ENCODE measurements at places on chromosomes 12 and 14.

- no peak for DNase-seq
Measured at GRCh38 chr12:62484233-62484632, 17.6 kb downstream of the MON2 start.

DNA sequence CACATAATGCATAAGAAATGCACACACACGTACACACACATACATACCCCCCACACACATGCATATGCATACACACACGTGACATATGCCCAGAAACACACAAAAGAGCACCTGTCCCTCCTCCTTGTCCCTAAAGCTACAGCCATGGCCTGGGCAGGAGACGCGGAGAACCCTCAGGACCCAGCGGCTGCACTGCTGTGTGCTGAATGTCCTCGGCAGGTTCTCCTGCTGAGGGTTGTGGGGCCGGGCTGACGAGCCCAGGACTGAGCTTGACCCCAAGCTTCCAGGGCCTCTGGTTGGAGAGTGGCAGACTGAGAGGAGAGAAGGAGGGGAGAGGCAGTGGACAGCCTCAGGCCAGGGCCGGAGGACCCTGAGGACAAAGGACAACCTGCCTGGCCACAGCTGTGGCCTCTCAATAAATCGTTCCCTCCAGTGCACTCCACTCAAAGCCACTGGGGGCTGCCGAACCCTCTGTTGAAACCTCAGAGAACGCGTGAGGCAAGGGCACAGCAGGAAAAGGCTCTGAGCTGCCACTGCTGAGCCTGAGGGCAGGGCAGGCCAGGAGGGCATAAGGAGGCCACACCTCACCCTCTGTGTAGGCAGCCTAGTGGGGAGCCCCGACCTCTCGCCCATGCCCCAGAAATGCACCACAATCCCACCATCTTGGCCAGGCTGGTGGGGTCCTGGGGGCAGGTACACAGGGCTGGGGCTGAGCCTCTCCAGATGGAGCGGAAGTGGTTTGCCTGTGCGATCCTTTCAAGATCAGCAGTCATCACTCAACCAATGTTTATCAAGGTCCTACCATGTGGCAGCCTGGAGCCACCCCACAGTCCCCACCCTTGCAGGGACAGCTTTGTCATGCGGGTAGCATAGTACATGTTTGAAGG, 3.1 kb downstream of the CACNA2D4 start:
- DNase-seq, result no peak

DNA sequence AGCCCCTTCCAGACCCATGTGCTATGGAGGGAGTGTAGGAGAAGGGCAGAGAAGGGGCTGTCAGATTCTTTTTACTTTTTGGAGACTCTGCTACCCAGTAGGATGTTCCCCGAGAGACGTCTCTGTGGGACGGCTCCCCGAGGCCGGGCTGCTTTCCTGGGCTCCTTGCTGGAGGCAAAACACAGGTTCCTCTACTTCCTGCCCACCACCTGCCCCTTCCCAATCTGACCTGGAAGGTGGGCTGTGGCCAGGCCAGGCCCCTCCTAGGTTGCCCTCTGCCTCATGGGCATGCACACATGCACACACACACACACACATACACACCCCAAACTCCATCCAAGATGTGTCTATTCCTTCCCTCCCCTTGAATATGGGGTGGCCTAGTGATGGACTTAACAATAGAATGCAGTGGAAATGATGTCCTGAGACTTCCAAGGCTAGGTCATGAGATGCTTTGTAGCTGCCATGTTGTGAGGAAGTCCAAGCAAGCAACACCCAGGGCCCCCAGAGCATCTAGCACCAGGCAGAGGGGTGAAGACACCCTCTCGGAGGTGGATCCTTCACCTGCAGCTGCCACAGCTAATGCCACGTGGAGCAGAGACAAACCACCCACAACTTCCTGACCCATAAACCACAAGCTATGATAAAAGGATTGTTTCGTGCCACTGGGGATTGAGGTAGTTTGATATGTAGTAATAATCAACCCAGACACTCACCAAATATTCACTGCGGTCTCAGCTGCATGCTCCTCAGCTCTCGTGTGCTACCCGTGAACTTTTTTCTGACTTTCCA, 1.6 kb upstream of the ASB2 start:
- peak; percentile 60 for DNase-seq

GRCh38 chr12:68336889-68337303, 4.7 kb upstream of the MDM1 start:
- no peak for DNase-seq

DNA sequence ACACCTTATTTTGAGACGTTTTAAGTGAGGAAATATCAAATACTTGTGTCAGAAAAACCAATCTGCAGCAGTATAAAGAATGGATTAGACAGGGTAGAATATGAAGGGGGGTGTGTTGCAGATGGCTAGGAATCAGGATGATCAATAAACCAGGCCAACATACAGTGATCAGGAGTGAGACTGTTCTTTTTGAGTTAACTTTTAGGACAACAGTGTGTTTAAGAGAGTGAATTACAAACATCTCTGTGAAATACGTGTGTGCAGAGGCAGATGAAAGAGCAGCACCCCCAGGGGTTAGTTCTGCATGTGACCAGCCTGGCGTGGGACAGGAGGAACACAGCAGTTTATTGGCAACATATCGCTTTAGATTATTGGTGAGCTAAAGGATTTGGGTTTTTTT, 10.6 kb upstream of the NRDE2 start:
- no peak for DNase-seq

DNA sequence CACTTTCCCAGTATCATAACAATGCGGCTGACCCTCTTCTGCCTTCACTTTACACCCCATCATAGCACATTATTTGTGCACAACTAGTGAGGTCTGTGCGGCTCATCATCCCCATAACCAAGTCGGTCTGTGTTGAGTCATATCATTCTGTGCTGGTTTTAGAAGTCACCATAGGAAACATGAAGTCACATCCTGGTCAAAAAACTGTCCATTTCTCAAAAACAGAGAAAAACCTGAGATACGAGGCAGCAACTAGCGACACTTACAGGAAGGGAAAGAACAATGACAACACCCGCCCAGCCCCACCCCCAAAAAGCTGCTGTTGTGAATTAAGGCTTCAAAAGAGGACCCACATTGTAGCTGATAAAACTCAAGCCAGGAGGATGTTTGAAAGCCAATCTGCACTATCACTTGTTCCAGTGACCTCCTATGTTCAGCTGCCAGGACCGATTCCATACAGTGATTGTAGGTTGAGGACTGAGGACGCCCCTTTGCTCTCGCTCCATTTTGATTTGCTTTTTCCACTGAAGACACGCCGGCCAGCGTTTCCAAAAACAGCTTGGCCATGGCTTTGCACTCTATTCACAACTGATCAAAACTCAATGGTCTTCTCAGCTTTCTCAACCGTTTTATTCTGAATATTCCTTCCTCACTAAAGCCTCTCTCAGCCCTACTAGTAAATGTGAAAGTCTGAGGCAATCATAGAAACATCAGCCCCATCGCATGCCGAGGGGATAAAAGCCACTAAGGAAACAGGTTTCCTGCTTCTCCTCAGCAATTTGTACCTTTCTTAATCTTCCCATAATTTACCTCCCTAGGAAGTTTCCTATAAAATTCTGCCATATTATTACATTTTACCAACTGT, 87.5 kb downstream of the DUSP16 start:
- DNase-seq, result peak; percentile 46

DNA sequence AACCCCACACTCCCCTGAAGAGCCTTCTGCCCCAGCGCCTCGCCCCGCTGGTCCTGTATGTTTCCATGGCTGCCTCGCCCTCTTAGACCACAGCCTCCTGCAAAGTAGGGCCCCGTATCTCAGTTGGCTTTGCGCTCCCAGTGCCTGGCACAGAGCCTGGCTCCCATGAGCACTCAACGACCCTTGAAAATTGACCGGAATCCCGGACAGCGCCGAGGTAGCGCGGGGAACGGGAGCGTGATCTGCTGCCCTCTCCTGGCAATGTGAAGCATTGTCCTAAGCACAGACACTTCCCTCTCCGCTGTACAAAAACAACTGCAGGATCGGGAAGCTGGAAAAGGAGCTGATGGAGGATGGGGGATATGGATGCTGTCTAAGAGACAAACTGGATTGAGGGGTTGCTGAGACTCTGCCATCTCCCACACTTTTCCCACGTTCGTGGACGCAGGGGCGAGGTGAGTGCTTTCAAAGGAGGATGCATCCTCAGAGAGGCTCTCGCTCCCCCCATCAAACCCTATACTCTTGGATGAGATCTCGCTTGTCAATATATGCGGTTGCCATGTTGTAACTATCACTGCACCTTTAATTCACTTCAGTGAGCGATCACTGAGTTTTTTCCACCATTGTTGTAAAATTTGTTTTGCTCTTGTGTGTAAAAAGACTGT, 10.7 kb upstream of the FKBP4 start:
- peak; percentile 39 for DNase-seq

- no peak for DNase-seq
Measured at GRCh38 chr12:61870658-61871484, 389.3 kb upstream of the USP15 start.

- DNase-seq, result no peak
Measured at GRCh38 chr14:31419967-31420318, 407 bp downstream of the HEATR5A start.

DNA sequence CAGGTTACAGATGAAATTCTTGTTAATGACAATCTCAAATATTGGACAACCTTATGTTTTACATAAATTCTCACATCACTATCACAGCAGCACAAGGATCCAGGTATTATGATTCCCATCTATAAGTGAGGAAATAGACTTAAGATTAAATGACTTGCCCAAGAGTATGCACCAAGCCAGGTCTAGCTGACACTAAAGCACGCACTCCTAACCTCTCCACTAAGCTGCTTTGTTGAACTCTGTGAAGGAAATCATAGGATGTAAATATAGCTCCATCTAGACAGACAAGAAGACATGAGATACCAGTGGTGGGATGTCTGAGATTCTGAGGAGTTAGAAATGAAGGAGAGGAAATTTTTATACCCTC, 87.9 kb downstream of the PHLDA1 start:
- no peak for DNase-seq

DNA sequence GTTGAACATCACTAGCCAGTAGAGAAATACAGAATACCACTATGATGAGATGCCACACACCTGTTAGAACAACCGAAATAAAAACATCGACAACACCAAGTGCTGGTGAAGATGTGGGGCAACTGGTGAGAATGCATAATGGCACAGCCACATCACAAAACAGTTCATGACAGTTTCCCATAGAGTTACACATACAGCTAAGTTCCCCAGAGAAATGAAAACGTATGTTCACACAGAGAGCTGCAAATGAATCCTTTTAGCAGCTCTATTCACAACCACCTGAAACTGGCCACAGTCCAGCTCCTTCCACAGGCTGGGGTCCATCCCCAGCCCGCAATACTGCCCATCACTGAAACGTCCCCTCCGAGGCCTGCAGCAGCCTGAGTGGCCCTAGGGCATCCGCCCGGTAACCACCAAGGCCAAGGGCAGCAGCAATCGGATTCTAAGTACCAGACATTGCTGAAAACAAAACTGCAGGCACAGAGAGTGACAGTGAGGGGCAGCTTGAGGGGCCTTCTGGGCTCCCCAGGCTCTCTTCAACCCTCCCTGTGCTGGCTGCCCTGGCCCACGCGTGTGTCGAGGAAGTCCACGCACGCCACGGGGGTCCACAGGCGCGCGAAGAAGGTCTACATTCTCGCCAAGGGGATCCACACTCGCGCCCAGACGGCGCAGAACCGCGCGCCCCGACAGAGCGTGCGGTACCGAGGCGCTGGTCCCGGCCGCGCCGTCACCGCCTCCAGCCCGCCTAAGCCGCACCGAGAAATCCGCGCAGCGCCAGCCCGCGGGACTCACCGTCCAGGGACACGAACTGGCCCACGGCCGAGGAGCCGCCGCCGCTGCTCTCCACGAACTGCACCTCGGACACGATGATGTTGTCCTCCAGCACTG, 903 bp downstream of the BRF1 start:
- no peak for DNase-seq

GRCh38 chr14:82251494-82251893, 717.8 kb upstream of the SEL1L start:
- no peak for DNase-seq

DNA sequence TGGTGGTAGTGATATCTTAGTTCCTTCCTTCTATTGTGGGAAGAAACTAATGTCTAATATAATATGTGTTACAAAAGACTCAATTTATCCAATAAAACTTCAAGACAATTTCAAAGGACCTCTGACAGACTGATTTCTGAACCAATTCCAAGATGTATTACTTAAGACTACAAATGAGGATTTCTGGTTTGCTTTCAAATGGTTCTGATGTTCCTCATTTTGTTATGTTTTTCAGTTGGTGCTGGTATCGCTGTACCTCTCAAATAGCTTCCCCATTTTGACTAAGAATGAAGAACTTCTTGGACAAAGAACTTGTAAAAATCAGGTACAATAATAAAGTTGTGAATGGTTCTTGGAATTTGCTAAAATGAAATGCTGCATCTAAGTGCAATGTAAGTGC, 19.4 kb upstream of the MBIP start:
- DNase-seq, result no peak

DNA sequence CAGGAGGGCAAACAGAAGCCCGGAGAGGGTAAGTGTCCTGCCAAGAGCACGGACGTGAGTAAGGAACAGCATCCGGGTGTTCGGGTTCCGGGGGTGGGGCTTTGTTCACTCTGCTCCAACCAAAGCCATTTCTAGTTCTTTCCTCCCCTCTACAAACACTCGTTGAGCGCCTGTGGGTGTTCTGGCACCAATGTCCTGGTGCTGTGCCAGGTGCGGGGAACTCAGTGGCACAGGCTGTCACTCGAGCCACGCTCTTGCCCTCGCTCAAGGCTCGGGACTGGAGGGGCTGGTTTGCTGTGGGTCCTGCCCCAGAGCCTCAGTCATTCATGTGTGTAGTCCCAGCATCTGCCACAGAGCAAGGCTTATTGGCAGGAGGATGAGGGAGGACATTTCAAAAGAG, 157.5 kb downstream of the CALM1 start:
- no peak for DNase-seq

DNA sequence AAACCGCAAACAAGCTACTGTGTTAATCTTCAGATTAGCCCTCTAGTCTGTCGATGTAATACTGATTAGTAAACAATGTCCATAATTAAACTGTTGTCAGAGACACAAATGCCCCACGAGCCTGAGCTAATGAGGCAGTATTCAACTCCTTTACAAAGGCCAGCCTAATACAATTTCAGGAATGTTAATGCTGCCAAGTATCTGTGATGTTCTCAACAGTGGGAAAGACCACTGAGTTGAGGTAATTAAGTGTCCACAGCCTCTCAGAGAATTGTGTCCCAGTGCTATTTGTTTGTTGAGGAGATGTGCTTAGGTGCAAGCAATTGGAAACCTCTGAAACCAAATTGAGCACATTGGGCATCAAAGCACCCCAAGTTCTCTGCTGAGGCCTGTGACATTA, 139.4 kb upstream of the CDKN3 start:
- no peak for DNase-seq

DNA sequence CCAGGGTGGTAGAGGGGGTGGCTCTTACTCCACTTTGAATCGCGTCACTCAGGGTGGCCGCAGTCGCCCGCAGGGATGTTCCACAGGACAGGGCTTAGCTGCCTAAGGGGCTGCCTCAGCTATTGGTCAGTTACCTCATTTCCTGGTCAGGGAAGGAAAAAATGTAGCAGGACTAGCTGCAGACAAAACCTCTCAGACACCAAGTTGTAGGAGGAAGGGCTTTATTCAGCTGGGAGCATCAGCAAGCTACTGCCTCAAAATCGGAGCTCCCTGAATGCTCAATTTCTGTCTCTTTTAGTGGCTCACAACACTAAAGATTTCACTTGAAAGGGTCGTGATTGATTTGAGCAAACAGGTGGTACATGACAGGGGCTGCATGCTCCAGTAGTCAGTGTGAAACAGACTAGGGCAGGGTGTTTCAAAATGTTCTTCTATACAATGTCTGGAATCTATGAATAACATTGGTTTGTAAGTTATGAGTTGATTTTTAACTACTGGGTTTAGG, 6.4 kb upstream of the CLEC6A start:
- no peak for DNase-seq

All from activated CD4-positive, alpha-beta T cell treated with anti-CD3 and anti-CD28 coated beads, Interleukin-2, amount 50 U/mL, for 1 hour (primary cell).